ENCODE measurements at places on chromosomes 4 and X. TPM values are rescaled to one million over a fixed set of nuclear protein-coding genes. Genes with fewer than 3 reads are reported as not detected.

ADH6 gene
- total RNA-seq: not detected

LINC00632 gene
- total RNA-seq: 7.0 TPM

ETDA gene
- not detected for total RNA-seq

TLR8 gene
- not detected for total RNA-seq

CFP gene
- 1.9 TPM for total RNA-seq
